ENCODE measurements at places on chromosomes 12 and 14.

DNA sequence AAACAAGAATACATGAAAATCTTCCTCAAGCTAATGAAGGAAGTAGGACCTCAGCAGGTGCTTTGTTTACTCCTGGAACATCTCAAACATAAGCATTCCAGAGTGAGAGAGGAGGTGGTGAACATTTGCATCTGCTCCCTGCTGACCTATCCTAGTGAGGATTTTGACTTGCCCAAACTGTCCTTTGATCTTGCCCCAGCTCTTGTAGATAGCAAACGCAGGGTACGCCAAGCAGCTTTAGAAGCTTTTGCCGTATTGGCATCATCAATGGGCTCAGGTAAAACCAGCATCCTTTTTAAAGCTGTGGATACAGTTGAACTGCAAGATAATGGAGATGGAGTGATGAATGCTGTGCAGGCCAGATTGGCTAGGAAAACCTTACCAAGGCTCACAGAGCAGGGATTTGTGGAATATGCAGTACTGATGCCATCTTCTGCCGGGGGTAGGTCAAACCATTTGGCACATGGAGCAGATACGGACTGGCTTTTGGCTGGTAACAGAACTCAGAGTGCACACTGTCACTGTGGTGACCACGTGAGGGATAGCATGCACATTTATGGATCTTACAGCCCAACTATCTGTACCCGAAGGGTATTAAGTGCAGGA, 1.9 kb downstream of the TOGARAM1 start:
- DNase-seq, result no peak

DNA sequence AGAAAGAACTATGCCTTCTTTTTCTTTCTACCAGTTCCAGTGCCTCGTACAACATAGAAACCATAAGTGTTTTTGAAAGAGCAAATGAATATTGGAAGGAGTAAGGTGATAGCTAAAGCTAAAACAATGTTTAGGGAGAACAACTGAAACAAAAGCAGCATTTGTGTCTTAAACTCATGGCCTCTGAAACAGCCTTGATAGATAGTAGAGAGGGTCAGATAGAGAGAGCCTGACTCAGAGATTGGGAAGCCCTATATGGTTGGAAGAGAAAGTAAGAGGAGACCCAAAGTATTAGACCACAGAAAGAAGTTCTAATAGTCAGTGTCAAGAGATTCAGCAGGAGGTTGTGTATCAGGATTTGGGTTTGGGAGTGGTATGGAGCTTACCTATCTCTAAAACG, 79.6 kb upstream of the IFNG-AS1 start:
- DNase-seq, result no peak

GRCh38 chr12:83143950-83144349, 457.2 kb downstream of the TMTC2 start:
- no peak for DNase-seq

GRCh38 chr12:102110782-102111181, 9.1 kb downstream of the NUP37 start:
- no peak for DNase-seq

- DNase-seq, result peak; percentile 67
These were observed 25.3 kb downstream of the TPCN1 start for GRCh38 chr12:113246478-113247122.

DNA sequence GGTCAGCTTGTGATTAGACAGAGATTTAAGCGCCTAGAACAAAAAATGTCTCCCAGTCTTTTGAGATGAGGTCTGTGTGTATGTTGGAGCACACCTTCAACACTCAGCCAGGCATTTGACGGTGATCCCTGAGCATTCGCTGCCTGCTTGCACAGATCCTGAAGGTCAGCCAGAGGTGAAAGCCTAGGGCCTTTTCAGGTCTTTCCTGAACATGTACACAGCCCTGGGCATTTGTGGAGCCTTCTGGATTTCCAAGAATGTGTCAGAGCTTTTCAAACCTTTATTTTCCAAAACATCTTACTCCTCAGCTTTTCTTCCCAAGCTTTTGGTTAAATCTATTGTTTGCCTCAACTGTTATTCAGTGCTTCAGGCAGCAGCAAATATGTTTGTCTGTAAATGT, 59.1 kb upstream of the AMN start:
- no peak for DNase-seq

DNA sequence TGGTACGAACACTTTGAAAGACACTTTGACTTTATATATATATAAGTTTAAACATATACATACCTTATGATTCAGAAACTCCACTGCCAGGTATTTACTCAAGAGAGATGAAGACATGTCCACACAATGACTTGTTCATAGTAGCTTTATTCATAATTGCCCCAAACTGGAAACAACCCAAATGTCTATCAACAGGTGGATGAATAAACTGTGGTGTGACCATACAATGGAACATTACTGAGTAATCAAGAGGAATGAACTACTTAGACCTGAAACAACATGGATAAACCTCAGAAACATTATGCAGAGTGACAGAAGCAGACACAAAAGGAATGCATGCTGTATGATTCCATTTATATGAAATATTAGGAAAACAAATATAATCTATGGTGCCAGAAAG, 71.1 kb downstream of the PPP1R36 start:
- DNase-seq, result no peak

GRCh38 chr12:81800298-81801148, 41.4 kb upstream of the PPFIA2 start:
- DNase-seq, result no peak

- DNase-seq, result no peak
These were observed 168.5 kb downstream of the PPM1H start for GRCh38 chr12:62766496-62766895.

DNA sequence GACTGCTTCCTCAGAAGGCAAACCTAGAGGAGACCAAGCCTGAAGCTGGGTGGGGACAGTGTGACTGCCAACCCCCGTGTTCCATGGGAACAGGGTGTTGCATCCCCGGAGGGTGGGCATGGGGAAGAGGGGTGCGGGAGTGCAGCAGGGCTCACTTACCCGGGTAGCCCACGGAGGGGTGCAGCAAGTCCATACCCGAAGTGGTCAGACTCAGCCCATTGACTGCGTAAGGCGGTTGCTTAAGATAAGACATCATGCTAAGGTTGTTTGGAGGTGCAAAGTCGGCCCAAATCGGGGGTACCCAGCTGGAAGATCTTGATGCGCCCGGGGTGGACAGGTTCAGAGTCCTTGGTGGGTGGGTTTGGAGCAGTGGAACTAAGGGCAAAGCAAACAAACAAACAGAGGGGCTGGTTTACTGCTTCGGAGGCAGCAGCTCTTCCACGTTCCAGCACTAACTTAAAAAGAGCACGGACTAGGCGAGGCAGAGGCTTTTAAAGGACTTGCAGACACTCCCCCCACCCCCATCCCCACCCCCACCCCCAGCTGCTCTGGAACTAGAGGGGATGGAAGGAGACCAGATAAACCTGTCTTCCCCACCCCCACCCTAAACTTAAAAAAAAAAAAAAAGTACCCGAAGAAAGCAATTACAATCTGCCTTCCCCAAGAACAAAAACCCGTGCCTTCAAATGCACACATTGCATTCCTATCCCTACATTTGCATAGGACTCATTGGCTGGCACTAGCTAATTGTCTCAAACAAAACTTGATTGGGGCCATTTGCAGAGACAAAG, 4.9 kb downstream of the OTX2 start:
- DNase-seq, result no peak

GRCh38 chr12:59023861-59024424, 103.6 kb upstream of the LRIG3 start:
- no peak for DNase-seq

DNA sequence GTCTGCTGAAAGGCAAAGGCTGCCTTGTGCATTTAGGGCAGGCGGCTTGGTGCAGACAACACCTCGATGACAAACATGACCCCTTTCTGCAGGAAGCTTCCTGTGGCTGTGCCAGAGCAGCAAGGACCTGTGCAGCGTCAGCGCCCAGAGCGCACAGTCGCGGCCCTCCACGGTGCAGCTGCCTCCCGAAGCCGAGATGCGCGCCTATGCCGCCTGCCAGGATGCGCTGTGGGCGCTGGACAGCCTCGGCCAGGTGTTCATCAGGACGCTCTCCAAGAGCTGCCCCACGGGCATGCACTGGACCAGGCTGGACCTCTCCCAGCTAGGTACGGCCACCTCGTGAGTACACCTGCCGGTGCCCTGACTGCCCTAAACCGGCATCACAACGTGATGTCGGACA, 57.3 kb downstream of the ANKRD9 start:
- no peak for DNase-seq

DNA sequence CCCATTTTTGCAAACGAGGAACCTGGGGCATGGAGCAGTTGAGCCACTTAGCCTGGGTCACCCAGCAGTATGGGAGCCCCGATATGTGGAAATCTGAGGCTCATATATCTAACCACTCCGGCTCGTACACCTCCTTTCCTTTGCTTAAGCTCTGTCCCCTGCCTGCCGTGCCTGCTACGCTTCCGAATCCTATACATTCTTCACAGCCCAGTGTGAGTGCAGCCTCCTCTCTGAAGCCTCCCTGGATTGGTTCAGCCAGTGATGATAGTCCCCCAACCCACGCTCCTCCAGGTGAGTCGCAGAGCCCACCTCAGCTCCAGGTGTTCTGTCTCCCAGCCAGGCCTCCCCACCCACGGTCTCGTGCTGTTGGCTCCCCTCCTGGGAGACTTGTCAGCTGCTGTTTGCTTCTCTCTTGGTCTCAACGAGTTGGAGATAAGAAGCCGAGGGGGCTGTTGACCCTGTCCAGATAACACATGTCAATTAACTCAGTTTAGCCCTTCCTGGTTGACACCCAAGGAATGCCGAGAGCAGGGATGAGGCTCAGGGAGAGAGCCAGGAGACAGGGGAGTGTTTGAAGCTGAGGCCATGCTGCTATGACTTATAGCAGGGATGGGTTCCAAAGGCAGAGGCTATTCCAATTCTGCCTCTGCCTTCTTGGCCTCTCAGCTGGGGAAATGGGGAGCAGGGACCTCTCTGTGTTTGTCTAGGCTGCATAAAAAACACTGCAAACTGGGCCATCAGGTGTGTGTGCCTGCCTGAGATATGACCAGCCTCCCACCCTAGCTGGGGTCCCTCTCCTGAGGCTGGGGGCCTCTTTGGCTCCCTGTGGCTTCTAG, 19.0 kb downstream of the SDSL start:
- no peak for DNase-seq

DNA sequence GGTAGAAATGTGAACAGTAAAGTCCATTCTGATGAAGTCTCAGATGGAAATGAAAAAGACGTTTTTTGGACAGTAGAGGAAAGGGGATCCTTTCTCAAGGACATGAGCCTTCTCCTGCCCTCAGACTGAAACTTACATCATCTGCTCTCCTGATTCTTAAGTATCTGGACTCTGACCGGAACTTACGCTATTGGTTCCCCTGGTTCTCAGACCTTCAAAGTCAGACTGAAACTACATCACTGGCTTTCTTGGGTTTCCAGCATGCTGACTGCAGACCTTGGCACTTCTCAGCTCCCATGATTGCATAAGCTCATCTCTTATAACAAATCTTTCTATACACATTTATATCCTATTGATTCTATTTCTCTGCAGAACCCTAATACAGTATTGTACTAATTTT, 291.0 kb downstream of the SNAPC1 start:
- no peak for DNase-seq

DNA sequence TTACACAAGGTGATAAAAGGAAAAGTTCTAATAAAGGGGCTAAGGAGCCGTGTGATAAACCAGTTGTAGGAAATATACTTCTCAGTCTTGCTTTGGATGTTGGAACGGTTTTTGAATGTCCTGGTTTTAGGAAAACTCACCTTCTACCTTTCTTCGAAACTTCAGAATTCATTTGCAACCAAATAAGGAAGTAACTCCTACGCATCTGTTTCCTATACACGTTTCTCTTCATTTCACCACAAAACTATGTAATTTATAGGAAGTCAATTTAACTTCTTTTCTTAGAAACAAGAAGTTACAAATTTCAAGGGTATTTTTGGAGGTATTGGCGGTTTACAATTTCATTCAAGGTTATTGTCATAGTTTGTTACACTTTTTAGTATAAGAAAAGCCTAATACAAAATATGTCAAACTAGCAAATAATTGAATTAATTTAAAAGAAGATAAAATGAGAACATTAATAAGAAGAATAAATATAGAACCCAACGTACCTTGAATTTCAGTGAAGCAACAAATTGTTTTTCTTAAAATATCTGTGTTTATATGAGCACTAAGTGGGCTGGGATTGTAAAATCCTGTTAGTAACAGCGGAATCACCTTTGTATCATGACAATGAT, 33.2 kb upstream of the CD69 start:
- DNase-seq, result no peak

DNA sequence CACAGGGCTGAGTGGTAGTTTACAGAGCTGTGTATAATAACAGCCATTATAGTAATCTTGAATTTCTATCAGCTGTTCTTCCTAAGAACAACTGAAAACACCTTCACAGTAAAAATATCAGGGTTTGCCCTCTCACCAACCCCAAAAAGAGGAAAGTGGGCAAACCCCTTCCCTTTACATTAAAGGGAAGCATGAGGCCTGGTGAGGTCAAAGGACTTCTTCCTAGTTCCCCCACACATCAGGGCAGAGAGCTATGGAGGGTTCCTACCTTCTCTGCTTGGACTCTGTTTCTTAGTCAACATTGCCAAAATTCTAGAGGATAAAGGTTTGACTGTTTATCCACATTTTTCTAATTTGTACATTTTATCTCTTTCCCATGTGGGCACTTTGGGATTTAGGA, 4.4 kb upstream of the RPAP3 start:
- DNase-seq, result no peak

GRCh38 chr12:40157336-40157735, 51.5 kb upstream of the SLC2A13 start:
- no peak for DNase-seq

GRCh38 chr14:59020382-59020781, 168.1 kb upstream of the DAAM1 start:
- no peak for DNase-seq

DNA sequence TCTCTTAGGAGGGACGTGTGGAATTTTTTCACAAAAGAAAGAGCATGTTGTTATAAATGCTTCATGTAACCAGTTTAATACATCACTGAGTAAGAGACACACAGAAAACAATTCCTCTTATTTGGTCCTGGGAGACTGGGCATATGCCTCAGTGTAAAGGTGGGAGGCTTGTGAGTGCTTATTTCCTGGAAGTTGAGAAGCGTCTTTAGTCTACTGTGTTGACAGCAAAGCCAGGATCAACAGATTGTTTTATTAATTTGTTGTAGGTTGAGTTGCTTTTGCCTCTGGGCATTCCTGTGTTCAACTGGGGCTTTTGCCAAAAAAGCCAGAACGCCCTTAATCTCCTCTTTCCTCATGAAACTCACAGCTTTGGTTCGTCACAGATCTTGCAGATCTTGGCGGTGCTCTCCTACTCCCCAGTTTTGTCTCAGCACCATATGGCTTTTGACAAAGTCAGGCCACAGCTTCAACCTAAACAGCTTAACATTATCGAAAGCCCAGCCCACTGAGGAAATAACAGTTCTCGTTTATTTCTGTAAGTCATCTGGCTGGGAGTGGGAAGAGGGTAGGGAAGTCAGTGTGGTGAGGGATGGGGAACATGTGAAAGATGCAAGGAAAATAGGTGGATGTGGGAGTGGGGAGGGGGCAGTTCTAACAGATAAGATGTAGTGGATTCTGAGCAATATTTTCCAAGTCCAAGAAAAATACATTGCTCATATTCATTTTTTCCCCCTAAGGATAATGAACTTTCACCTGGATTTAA, 227.2 kb downstream of the DACT1 start:
- DNase-seq, result no peak

GRCh38 chr12:81992461-81992860, 233.3 kb upstream of the PPFIA2 start:
- DNase-seq, result no peak

Data from prostate gland (tissue), 2 donors.